ENCODE measurements at places on chromosomes 12 and 14.

DNA sequence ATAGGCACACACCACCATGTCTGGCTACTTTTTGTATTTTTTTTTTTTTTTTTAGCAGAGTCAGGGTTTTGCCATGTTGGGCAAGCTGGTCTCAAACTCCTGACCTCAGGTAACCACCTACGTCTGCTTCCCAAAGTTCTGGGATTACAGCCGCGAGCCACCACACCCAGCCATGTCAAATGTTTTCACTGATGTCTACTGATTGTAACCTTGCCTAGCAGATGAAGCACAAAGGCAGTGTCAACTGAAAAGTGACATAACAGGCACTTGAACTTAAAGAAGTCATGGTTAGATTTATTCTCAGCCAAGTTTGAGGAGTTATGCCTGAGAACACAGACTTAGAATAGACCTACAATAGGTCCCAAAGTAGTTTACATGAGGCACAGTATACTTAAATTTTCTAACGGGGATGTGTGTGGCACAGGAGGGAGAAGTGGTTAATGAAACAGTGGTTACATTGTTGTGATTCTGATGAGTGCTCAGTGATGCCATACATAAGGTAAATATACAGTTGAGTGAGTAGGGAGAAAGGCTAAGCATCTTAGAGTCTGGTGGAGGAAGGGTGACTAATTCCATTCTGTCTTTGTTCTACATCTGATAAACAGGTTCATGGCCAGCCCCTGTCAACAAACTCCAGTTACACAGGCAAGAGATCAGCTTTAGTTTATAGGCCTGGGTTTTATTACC, 12.6 kb upstream of the RNASE4 start:
- DNase-seq: no peak

- no peak for DNase-seq
Measured at GRCh38 chr12:110067531-110067930, 19.2 kb upstream of the C12orf76 start.

DNA sequence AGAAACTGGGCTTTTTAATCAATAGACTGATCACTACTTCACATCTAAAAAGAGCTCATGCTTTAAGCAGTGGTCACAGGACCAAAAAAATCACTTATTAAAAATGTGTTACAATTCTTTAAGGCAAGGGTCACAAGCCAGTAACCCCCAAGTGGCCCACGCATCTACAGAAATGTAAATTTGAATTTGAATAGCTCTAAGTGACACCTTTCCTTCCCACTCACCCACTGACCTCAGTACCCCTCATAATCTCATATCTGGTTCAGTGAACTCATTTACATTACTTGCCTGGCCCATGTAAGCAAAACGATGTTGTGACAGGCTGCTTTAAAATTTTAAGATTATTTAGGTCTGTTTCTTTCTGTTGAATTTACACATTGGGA, 27.4 kb downstream of the NELL2 start:
- DNase-seq: no peak

DNA sequence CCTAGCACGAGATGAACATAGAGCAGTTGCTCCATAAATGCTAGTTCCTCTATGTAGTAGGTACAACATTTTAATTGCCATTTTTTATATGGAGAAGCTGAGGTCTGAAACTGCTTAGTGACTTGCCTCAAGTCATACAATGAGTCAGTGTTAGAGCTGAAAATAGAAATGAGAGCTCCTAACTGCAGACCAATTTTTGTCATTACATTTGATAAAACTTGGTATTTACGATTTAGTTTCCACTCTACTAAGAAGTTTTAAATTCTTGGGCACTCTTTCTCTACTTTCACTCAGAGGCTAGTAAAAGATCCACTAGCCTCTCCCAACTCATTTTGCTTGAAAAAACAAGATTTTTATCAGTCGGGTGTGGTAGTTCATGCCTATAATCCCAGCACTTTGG, 8.1 kb upstream of the TMED10 start:
- peak; percentile 68 for DNase-seq

GRCh38 chr14:61584331-61584741, 111.0 kb upstream of the HIF1A start:
- peak; percentile 80 for DNase-seq

- no peak for DNase-seq
Measured at GRCh38 chr14:22569106-22569736, 19.8 kb downstream of the DAD1 start.

GRCh38 chr12:7103837-7104584, 5.0 kb downstream of the C1RL start:
- no peak for DNase-seq

- no peak for DNase-seq
Measured at GRCh38 chr12:116544656-116545055, 14.5 kb upstream of the MAP1LC3B2 start.

DNA sequence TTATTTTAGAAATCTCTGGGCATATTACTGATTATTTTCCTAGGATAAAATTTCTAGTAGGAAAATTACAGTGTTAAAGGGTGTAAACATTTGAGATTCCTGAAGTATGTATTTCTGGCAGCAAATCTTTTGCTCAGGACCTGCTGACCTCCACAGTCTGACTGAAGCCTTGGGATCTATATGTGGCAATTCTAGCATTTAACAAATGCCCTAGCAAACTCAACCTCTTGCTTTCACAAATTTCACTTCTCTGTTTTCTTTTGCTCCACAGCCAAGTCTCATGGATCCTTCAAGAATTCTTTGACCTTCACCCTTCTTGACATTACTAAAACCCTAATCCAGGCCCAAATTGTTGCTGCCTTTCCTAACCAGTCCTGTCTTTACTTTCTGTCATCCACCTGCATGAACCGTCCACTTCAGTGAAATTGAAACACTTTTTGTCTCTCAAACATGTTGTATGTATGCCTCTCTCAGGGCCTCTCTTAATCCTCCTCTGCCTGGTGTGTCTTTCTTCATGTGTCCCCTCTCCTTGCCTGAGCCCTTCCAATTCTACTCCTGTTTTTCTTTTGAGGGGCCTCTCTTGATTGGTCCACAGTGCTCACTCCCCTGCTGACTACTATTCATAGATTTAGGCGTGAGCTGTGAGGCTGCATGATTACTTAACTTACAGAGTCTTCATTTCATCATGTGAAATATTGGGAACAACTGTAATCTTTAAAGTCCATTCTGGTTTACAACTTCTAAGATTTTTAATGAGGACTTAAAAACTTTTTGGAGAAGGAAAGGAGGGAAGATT, 5.1 kb upstream of the DYRK4 start:
- DNase-seq: peak; percentile 80

- DNase-seq: no peak
Measured at GRCh38 chr14:105153331-105153731, 15.2 kb downstream of the JAG2 start.

DNA sequence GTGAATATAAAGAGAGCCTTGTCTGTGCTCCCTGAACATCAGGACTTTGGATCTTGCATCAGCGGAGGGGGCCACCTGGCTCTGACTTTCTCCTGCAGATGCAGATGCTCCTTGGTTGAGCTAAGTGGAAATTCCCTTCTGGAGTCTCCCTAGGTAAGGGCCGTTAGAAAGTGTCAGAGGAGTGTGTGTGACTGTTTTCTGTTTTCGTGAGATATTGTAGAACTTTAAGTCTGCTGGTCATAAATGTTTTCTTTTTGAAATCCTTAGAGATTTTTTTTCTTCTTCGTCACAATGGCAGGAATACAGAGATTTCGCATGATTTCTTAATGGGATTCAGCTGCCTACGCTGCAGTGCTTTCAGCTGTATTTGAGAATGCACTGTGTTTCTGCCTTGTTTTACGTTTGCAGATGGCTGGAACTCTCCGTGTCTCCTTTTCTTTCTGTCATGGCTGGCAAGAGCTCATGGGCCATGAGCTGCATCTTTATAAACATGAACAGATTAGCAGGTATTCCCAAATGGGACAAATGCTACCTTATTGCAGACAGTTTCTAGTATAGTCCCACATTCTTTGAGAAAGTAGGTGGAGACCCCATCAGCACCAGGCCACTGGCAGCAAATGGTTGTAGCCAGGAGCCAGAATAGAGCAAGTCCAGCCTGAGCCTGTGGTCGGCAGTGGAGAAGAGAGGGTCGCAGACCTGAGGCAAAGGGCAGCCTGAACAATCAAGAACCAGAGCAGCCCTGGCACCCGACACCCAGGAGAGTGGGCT, 76.2 kb upstream of the FRMD6 start:
- DNase-seq: no peak

DNA sequence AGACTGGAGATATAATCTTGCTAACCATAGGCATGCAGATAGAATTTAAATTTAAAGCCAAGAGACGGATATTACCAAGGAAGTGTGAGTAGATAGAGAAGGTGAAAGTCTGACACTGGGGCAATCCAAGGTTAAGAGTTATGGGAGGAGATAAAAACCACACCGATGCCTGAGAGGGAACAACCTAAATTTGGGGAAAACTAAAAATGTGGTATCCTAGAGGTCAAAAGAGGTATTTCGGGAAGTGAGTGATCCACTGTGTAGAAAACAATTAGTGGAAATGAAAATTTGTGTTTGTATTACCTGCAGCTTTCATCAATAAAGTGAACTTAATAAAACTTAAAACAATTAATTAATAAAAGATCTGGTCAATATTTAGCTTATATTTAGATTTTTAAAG, 269.0 kb upstream of the RPL10L start:
- DNase-seq: no peak

DNA sequence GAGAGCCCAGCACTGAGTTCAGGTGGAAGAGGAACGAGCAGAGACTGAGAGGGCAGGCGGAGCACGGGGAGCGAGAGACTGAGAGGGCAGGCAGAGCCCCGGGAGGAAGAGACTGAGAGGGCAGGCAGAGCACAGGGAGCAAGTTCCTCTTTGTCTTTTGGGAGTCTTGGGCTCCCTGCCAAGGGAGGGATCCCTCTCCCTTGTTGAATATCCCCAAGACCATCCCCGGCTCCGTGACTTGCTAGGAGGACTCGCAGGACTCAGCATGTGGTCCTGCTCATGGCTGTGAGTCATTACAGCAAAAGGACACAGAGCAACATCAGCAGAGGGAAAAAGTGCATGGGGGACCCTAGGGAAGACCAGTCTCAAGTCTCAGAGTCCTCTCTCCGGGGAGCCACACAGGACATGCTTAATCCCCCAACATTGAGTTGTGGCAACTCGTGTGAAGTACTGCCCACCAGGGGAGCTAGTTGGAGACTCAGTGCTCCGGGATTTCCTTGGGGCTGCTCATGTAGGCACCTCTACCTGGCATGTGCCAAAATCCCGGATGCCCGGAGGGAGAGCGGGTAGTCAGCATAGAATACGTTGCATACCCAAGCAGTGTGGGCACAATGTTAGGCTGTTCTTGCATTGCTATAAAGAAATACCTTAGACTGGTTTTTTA, 81.0 kb downstream of the CCDC92 start:
- no peak for DNase-seq

DNA sequence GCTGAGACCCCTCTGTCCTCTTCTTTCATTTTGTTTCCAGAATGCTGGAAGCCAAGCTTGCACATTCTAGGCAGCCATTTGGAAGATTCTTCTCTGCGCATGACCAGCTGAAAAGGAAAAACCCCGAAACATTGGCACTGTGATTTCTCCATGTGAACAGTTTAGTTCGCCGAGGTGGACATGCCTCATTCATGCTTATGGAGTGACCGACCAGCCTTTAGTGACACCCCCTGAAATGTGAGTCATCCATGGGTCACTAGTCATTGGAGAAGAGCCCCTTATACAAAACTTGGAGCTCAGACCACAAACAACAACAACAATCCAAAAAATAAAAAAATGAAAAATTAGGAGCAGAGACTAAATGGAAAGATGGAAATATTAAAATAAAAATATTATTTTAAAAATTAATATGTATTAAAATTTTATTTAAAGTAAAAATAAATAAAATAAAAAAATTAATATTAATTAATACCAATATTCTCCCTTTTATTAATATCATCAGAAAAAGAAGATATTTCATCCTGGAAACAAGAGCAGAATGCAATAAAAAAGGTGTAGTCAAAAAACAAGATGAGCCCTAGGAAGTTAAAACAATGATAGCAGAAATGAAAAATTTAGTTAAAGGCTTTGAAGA, 9.5 kb upstream of the KRT7 start:
- DNase-seq: no peak

- DNase-seq: peak; percentile 26
Measured at GRCh38 chr12:21989819-21990412, 48.7 kb upstream of the ABCC9 start.

DNA sequence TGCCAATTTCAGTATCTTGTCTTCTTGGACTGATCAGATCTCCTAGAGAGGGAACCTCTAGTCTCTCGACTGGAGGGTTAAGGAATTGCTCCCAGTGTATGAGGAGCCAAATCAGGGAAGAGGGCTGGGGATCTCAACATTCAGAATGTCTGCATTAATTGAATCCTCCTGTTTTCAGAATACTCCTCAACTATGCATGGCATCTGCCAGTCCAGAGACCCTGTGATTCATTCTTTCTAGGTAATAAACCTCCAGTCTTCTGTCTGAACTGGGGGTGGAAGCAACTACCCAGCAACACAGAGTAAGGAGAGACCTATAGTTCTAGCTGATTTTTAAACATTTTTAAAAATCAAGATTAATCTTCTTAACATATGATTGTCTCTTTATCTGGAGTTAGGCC, 92.7 kb downstream of the AKAP6 start:
- no peak for DNase-seq

DNA sequence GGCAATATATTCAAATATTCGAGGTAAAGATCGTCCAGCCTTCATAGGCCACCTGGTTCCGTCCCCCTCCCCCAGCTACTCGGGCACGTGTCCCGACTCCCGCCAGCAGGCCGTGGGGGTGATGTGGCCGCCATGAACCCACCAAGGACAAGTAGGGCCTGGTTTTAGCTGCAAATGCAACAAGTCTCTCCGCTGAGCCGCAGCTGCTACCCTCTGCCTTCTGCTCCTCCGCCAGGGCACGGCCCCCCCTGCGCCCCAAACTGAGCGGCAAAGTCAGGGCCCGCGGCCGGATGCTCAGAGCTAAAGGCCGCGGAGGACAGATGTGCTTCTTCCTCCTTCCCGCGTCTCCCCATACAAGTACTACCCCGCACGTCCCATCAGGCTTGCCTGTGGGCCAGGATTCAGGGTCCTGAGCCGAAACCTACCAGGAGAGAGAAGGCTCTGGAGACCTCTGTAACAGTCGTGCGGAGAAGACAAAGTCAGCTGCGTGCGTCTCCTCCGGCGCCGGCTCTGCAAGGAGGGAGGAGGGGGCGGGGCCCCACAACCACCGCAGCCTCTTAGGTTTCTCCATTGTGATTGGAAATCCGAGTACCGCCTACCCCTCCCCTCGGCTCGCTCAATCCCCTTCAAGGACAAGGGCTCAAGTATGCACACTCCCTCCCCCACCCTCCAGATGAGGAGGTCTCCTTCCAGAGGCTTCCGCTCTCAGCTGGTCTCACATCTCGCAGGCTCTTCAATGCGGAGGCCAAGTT, at the start of gene LDHB:
Gene LDHB (minus strand): TSS at position 517 of the 752 bp plus-strand sequence. CDS start 3,171 bp downstream, outside the sequence.
- DNase-seq: peak; percentile 79
